Pons (tissue), 1 donor: ENCODE measurements at places on chromosomes 6 and 20.

DNA sequence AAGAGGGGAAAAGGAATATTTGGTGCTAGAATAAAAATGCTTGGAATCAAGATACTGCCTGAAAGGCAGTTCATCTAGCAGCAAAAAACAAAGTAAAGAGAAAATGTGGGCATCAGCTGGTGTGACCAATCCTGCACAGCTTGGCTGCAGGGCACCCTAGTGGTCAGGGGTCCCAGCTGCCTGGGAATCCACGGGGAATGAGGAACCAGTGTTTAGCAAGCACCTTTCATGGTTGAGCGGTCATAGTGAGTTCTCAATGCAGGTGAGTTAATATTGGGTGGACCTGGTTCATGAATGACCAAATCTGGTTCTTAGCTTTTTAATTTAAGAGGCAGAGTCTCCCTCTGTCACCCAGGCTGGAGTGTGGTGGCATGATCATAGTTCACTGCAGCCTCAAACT, 53.3 kb downstream of the CAP2 start:
- DNase-seq = no peak

- no peak for DNase-seq
Measured at GRCh38 chr6:12048609-12049008, 36.5 kb downstream of the HIVEP1 start.

DNA sequence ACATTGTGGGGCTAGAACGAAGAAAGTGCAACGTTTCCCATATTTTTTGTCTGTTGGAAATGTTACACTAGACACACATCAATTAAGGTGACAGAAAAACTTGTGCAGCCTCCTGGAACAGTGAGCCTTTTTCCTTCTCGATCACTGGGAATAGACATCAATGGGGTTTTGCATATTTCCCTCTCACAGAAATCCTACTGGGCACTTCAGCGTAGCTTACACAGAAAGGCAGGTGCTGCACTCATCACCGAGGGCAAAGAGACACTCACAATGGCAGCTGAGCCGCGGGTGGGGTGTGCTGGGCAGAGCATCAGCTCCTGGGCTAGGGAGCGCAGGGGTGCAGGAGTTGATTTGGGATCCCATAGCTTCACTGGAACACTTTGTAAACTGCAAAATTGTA, 64.5 kb downstream of the THBS2 start:
- no peak for DNase-seq

DNA sequence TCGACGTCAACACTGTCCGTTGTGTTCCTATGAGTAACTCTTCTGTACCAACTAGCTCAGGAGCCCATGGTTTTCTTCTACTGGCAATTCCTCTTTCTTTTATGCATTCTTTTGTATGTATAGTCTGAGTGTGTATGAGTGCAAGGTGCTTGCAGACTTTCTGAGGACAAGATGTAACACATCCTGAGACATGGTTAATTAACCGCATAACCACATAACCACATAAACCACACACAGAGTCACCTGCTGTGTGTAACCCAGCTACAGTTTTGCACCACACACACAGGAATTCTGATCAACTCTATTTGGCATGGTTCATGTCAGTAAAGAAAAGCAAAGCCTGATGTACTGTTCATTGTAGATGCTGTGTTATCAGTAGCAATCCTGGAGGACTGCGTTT, 98.6 kb downstream of the DACT2 start:
- no peak for DNase-seq

DNA sequence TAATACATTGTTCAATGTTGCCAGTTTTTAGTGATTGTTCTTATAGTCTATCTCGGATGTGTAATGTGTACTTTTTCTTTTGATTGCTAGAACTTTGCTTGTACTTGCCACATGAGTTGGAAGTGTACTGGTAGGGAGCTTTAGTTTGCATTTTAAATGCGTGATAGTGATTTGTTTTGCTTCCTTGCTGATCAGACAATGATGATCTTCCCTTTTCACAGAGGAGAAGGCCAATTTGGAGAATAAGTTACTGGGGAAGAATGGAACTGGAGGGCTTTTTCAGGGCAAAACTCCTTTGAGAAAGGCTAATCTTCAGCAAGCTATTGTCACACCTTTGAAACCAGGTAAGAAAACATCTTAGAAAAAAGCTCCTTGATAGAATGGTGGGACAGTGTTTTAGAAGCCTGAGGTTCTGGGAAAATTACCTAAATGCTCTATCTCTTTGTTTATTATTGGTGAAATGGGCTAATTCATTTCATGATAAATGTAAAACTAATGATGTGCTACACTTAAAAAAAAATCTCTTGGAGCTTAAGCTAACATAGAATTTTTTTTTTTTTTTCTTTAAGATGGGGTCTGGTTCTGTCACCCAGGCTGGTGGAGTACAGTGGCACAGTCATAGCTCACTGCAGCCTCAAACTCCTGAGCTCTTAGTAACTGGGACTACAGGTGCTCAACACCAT, 20.9 kb downstream of the TPX2 start:
- DNase-seq = no peak

DNA sequence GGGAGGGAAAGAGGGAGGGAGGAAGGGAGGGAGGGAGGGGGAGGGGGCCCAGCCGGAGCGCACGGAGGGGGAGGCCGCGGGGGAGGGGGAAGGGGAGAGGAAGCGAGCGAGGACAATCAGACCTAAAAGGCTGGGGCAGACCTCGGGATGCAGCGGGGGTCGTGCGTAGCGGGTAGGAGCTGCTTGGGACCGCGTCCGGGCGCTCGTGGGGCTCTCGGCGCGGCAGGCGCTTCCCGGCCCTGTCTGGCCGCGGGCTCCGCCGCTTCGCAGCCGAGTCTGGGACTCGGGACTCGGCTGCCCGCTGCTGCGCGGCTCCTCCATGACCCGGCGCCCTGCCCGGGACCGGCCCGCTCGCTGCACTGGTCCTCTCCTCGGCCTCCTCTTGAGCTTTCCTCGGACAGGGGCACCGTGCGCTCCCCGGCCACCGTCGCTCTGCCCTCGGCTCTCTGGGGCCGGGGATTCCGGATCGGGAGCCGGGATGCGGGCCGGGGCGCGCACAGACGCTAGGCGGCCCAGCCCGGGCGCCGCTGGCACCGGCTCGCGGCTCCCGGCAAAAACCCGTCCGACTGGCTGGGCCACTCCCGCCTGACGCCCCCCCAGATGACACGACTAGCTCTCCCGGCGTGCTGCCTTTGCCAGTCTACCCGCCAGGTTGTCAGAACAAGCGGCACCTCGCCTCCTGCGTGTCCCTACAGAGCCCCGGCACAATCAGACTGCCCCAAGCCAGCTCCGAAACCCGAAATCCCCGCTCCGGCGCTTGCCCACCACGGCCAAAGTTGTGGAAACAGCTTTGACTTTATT, 2.2 kb downstream of the TFAP2A start:
- no peak for DNase-seq

DNA sequence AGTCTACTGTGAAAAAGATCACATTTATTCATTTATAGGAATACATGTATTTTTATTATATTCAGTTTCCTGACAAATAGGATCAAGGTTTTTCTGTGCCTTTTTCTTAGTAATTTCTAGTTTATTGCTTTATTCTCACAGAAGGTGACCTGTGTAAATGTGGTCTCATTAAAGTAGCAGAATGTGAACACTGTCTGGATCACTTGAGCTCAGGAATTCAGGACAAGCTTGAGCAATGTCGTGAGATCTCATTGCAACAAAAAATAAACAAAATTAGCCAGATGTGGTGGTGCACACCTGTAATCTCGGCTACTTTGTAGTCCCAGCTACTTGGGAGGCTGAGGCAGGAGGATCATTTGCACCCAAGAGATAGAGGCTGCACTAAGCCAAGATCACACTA, 516.7 kb downstream of the CDKAL1 start:
- DNase-seq = no peak

GRCh38 chr6:99093456-99094190, 145.9 kb upstream of the FBXL4 start:
- no peak for DNase-seq

DNA sequence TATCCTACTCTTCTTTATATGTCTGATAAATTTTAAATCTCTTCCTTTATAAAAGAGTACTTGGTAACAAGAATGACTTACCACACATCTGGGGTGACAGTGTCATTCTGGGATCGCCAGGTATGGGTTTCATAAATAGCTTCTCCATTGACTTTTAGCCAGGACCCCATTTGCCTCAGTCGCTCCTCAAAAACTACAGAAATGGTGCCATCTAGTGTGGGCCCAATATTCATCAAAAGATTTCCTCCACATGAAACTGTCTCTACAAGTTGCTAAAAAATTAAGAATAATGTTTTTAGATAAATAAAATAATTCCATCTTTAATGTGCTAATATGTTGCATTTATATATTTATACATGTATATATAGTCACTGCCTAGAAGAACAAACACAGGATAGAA, 9.7 kb downstream of the FUCA2 start:
- DNase-seq = no peak

- no peak for DNase-seq
Measured at GRCh38 chr6:28682542-28682941, 156.9 kb downstream of the GPX5 start.

DNA sequence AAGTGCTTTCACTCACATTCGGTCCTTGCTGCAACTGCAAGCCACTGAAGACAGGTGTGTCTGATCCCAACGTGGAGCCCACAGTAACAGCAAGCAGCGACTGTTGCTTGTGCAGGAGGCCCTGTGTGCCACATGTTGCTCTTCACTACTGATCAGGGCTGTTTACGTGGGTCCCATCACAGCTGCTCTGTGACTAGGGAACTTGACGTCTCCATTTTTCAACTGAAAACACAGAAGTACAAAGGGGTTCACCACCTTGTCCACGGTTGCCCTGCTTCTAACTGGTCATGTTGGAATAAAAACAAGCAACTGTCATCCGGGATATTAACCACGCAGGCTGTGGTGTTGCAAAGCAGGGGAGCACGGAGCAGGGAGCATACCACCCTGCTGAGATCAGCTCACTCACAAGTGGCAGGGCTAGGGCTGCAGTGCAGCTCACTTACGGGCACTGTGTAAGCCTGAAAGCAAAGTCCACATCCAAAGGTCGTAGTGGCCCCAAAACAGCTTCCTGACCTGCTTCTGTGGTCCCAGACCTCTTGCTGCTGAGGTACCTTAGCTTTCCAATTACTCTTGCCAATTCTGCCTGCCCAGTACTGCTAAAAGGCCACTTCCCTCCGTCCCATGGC, 105.8 kb upstream of the DUSP22 start:
- DNase-seq = no peak

- no peak for DNase-seq
Measured at GRCh38 chr6:73231986-73232391, 6.7 kb upstream of the KHDC1L start.

DNA sequence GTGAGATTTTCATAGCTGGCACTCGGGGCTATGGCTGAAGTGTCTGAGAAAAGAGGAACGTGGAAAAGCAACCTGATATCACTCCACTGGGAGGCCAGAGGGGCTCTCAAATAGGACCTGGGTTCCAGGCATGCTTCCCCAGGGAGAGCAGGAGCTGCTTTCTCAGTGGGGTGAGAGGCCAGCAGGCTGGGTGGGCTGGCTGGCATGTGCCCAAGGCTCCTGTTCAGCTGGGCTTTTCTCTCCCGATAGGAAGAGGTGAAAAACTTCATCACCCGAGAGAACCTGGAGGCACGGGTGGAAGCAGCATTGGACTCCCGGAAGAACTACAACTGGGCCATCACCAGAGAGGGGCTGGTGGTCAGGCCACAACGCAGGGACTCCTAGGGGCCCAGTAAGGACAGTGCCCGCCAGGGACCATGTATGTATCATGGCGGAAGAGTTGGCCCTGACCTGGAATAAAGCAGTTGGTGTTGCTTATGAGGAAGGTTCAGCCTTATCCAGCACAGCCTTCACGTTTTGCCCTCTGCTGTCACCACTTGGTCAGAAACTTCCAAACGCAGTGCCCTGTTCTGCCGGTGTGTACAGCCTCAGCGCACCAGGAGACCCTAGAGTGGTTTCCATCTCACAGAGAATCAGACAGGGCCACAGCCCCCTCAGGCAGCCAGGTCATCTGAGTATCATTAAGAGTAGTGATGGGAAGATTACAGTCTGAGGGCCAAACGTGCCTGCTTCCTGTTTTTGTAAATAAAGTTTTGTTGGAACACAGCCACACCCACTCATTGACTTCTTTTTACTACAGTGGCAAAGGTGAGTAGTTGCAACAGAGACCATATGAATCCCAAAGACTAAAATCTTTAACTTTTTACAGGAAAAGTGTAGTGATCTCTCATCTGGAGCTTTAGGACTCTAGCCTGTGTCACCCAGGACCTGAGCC, 1.9 kb downstream of the MRPS26 start:
- DNase-seq = no peak

DNA sequence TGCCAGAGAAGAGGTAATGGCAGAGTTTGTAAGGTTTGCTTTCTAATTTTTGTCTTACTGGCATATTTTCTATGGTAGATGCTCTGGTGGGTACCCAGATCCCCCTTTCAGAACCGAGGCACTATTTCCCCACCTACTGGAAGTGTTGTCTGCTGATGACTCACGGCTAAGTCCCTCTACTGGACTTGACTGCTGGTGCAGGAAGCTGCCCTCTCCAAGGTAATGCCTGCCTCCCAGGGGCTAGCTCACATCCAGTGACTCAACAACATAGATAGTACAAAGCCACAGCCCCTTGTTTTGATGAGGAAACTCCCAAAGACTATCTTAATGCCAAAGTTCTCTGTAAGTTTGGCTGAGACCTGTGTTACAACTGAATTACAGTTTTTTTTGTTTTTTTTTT, 285.4 kb upstream of the FLRT3 start:
- no peak for DNase-seq
